Cortex of kidney (tissue), 1 donor: ENCODE measurements at places on chromosomes 12 and 14.

- no peak for DNase-seq
Observed at GRCh38 chr14:52906141-52906601, 44.7 kb downstream of the FERMT2 start.

DNA sequence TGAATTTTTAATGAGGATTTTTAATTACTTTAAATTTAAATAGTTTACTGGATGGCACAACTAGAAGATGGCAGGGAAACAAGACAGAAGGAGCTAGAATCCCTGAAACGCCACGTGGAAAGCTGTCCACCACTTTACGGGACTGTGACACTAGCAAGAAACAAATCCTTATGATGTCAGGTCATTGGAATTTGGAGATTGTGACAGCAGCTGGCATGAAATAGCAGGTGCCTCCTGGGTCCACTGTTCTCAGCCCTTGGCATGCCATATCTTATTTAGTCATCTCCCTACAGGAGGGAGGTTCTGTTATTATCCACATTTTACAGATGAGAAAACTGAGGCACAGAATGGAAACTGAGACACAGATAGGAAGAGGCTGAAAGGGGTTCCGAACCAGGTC, 113.8 kb downstream of the BCL11B start:
- DNase-seq, result no peak

DNA sequence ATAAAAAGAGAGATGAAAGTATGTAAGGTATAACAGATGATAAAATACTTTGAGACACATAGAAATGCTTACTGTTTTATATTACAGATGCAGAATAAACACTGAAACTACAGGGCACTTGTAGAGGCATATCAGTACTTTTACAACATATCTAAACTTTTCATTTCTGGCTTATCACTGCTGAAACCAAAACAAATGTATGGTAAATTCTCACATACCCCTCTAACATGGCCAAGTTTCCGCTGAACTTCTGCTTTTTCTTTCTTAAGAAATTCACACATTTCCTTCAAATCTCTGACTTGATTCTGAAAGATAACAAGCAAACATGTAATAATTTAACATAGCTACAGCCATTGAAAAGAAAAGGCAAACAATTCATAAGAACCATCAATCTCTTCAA, 33.3 kb upstream of the C12orf50 start:
- no peak for DNase-seq

GRCh38 chr12:85784096-85784720, 52.0 kb downstream of the RASSF9 start:
- no peak for DNase-seq

- no peak for DNase-seq
Observed at GRCh38 chr14:91227183-91227628, 17.3 kb downstream of the GPR68 start.

DNA sequence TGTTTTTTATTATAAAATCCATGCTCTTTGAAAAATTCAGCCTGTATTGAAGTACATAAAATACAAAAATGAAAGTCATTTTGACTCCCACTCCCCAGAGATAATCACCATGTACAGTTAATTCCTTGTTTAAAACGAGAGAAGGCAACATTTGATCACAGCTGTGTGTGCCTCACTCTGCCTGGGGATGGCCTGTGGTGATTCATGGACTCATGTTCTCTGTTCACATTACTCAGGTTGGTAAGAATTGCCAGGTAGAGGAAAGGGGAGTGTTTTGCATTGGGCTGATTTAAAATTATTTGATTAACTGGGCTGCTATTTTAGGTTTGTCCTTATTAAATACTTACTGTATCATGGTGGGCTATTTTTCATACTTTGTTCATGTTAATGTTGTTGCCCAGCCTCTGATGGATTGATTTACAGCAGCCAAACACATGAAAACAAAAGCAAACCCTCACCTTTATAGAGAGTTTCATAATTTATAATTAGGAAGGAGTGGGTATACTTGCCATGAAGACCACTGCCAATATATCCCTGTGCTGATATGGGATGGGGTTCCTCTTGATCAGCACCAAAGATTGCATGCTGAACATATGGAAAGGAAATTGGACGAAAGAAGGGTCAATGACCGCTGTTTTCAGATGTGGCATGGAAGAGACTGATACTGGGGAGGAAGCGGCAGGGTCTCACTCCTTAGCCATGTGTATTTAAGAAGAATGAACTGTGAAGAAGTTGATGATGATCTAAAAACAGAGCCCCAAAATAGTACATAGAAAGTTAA, 3.0 kb downstream of the ZBTB1 start:
- DNase-seq, result no peak

GRCh38 chr12:77644915-77645605, 185.6 kb upstream of the NAV3 start:
- no peak for DNase-seq

DNA sequence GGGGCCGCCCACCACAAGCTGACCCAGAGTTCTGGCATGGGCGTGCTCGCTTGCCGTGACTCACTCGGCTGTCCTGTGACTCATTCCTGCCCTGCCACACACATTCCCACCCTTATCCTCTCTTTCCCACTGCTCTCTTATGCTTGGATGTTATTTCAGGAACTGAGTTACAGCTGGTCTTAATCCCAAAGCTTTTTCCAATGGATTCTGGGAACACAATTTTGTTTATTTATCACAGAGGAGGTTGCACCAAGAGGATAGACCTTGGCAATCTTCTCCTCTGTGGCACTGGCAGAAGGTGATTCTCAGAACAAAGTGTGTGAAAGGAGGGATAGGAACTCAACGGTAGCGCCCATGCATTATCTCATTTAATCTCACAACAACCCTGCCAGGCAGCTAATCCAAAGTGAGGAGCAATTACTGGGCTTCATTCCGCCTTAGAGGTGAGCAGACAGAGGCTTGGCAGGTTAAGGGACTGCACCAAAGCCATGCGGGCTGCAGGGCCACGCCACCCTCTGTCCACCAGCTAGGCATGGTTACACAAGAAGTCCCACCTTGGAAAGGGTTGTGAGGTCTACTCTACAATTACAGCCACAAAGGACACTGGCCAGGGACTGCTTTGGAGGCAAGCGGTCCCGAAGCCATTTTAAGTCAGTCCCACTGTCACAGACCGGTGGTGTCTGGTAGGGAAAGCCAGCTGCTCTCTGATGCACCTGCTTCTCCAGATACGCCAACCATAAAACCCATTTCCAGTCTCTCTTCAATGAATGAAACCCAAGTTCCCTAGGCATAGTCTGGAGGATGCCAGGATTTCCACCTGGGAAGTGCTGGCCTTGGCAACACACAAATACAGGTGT, 32.9 kb downstream of the SYNE3 start:
- DNase-seq, result no peak

- DNase-seq, result no peak
Observed at GRCh38 chr14:89787525-89787924, 167.0 kb downstream of the EFCAB11 start.
